Naive thymus-derived CD8-positive, alpha-beta T cell (primary cell): ENCODE measurements at places on chromosomes 12 and 14.

GRCh38 chr12:5455045-5455444 is 23.1 kb downstream of the NTF3 start:
- DNase-seq: no peak

DNA sequence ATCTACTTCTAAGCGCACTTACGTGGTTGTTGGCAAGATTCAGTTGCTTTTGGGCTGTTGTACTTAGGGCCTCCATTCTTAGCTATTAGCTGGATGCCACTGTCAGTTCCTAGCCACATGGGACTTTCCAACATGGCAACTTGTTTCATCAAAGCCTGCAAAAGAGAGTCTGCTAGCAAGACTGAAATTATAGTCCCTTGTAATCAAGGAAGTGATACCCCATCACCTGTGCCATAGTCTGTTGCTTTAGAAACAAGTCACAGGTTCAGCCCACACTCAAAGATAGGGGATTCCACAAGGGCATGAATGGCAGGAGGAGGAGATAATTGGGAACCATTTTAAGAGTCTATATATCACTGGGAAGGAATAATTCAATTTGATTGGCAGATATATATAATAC is 27.1 kb upstream of the SLC17A8 start:
- no peak for DNase-seq

GRCh38 chr14:61471297-61472005 is 150.1 kb downstream of the PRKCH start:
- no peak for DNase-seq

GRCh38 chr12:89856431-89856830 is 147.8 kb upstream of the ATP2B1 start:
- no peak for DNase-seq

GRCh38 chr12:19434538-19434937 is 4.8 kb upstream of the AEBP2 start:
- DNase-seq: no peak

- DNase-seq: no peak
Measured at GRCh38 chr12:4286228-4286627, 12.7 kb downstream of the CCND2 start.

GRCh38 chr12:65443038-65443437 is 164.6 kb downstream of the MSRB3 start:
- DNase-seq: no peak
